ENCODE measurements at places on chromosomes 3 and 15. TPM values are rescaled to one million over a fixed set of nuclear protein-coding genes. Genes with fewer than 3 reads are reported as not detected.

GRCh38 chr3:108565506-108565905, 23.7 kb downstream of the CIP2A start:
- no peaks in the 10 kb centered on the region for H3K27me3 ChIP-seq
- no peak overlapping the region for H3K27ac ChIP-seq
- H3K4me1 ChIP-seq = no peaks in the 10 kb centered on the region
- no peak for DNase-seq
- no peak overlapping the region for H3K4me3 ChIP-seq

DNA sequence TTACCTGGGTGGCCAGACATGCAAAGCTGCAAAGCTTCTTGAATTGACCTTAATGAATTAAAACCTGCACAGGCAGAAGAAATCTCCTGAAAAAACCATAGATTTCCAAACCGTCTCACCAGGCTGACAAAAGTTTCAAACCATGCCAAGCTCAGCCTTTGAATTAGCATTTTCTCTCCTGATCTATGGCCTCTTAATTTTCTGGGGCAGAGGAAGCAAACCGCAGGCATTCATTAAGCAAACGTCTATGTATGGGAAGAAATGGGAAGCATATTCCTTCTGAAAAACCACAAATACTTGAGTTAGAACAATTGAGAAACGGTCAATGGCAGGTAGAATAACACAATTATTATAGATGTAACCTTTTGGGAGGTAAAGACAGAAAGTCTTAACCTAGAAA, 500.2 kb upstream of the NR2F2 start:
- no peak overlapping the region for H3K27ac ChIP-seq
- H3K36me3 ChIP-seq = no peaks in the 10 kb centered on the region
- H3K4me3 ChIP-seq = no peak overlapping the region
- no peaks in the 10 kb centered on the region for H3K27me3 ChIP-seq
- DNase-seq = no peak
- H3K4me1 ChIP-seq = no peaks in the 10 kb centered on the region

Gene RNF168
- total RNA-seq = 26.4 TPM

Gene IL5RA
- not detected for total RNA-seq
